Hippocampal formation (tissue), 2 donors: ENCODE measurements at places on chromosomes 6 and 20.

DNA sequence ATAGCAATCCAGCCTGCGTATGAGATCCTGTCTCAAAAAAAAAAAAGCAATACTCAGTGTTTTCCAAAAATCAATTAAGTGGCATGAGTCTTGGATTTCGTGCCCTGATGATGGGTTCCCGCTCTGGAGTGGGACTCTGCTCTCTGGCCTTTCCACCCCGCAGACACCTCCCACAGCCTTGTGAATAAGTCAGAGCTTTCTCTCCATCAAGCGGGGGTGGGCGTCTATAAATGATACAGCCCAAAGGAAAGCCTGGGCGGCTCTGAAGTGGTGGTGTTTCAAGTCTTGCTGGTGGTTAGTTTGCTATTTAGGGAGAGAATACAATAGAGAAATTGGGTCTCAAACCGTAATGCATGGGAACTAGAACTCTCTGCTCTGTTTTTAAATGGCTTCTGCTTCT is 52.5 kb upstream of the TAGAP start:
- no peak for DNase-seq

- DNase-seq = no peak
These were observed 2.0 kb upstream of the CRIP3 start for GRCh38 chr6:43310624-43311023.

GRCh38 chr6:52588087-52588709 is 11.3 kb upstream of the TRAM2 start:
- no peak for DNase-seq

DNA sequence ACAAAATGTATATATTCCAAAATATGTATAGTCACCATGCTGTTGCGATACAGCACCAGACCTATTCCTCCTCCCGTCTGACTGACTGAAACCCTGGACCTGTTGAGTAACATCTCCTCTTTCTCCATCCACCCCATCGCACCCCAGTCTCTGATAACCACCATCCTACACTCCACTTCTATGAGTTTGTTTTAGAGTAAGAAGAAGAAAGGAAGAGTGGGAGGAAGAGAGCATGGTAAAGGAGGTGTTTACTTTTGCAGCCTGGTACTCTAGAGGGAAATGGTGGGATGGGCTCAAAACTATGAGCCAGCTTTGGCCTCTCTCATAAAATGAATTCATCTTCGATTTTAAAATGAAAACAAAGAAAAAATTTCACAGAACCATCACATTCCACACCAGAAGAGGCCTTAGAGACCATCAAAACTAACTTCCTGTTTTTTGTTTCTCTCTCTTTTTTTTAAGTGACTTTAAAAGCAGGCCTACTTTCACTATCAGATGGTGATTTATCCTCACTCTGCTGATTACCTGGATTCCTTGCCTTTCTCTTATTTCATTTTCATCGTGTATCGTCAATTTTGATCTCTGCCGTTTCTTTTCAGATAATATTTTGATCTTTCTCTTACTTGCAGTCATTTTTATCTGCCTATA is 16.8 kb upstream of the FUCA2 start:
- DNase-seq = no peak

DNA sequence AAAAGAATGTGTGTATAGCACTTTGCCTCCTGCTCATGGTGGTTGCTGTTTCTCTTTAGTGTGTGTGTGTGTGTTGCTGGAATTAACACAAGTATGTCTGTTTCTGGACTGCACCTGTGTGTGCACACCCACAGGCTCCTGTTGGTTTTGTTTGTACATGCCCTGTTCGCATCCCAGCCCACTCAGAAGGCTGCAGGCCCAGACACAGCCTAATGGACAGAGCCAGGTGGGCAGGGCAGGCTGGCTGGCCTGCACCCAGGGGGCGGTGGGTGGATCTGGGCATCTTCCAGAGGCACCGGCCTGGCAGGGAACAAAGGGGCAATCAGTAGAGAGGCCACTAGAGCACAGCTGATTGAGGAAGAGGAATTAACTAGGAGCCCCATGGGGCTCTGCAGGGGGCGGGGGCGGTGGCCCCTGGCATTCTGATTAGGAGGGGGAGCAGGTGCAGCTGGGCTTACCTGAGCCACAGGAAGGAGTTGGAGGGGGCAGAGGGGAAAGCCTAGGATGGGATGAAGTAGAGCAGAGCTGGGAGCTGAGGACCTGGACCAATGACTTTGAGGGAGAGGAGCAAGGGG is 21.9 kb downstream of the CD40 start:
- DNase-seq = no peak

GRCh38 chr6:69422475-69422874 is 374.3 kb downstream of the LMBRD1 start:
- peak; percentile 15 for DNase-seq

DNA sequence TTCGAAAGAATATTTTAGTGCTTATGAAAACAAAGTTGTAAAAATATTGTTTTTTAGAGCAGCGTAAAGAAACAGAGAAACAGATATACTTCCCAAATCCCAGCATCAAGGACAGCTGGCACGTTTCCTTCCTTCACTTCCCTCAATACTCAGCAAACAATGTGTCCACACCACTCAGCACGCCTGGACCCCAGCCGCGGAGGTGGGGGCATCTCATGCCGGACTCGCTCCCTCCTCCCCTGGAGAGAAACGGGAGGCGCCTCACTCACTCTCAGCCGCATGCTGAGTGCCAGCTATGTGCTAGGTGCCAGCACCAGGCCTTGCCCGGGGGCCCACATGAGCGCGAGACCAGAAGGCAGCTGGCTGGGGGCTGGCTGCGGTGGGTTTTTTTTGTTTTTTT is 34.7 kb downstream of the SLC2A4RG start:
- no peak for DNase-seq

DNA sequence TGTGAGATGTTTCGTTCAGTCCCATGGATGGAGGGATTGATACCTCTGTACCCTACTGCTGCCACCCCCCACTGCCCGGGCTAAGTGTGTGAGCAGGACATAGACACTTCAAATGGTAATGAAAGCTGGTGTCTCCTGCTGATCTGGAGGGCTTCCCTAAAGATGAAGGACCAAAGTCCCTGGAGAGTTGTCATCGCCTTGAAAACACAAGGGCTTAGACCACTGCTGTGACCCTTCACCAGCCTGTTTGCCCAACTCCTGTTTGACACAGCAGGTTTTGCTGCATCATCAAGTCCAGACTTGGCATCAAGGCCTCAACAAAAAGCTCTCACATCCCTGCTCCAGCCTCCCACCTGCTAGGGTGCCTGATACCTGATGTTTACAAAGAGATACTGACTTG is 57.9 kb upstream of the FAM8A1 start:
- DNase-seq = no peak

DNA sequence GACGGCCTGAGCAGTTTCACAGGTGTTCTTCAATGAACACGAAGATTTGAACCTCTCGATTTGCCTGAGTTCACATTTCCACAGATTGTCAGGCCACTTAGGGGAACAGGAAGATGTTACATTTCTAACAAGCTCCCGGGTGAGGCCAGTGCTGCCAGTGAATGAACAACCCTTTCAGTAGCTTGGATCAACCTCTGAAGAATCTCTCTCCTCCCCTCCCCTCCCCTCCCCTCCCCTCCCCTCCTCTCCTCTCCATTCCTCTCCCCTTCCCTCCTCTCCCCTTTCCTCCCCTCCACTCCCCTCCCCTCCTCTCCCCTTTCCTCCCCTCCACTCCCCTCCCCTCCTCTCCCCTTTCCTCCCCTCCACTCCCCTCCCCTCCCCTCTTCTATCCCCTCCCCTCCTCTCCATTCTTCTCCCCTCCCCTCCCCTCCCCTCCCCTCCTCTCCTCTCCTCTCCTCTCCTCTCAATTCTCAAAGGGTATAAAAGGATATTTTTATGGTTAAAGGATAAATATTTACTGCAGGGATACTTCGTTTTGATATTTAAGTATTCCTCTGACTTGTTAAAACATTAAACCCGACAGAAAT is 114.1 kb upstream of the INSM1 start:
- DNase-seq = no peak

GRCh38 chr6:127554435-127555006 is 22.5 kb upstream of the C6orf58 start:
- no peak for DNase-seq
